Hindlimb muscle (tissue), 1 donor: ENCODE measurements at places on chromosomes 6 and 20.
A peak's percentile ranks its signal among the peaks of the same experiment; 100 is the strongest.

DNA sequence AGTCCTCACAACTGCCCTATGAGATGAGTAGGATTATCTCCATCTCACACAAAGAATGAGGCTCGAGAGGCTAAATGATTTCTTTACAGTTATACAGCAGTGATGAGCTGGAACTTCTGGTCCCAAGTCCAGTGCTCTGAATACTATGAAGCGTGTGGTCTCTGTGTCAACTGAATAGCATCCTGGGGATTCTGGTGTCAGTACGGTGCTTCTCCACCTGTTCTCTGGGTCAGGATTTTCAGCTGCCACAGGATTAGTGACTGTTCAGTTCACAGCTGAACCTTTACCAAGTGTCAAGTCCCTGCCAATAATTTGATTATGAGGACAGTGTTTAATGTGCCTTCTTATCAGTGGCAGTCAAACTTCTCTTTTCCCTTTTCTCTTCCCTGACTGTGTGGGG is 5.2 kb upstream of the MAFB start:
- DNase-seq = no peak

GRCh38 chr6:107576852-107577251 is 86.9 kb downstream of the SOBP start:
- DNase-seq = no peak

GRCh38 chr20:36435124-36435523 is 106.2 kb upstream of the MYL9 start:
- no peak for DNase-seq

DNA sequence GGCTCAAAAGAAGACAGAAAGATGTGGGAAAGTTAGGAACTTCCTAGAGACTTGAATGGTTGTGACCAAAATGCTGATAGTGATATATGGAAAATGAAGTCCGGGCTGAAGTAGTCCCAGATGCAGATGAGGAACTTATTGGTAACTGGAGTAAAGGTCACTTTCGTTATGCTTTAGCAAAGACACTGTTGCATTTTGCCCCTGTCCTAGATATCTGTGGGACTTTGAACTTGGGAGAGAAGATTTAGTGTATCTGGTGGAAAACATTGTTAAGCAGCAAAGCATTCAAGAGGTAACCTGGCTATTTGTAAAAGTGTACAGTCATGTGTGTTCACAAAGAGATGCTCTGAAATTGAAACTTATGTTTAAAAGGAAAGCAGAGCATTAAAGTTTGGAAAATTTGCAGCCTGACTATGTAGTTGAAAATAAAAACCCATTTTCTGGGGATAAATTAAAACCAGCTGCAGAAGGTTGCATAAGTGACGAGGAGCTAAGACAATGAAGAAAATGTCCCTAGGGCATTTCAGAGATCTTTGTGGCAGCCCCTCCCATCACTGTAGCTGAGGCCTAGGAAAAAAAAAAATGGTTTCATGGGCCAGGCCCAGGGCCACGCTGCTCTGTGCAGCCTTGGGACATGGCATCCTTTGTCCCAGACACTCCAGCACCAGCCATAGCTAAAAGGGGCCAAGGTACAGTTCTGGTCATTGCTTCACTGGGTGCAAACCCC is 1692.2 kb downstream of the HACE1 start:
- DNase-seq = no peak

DNA sequence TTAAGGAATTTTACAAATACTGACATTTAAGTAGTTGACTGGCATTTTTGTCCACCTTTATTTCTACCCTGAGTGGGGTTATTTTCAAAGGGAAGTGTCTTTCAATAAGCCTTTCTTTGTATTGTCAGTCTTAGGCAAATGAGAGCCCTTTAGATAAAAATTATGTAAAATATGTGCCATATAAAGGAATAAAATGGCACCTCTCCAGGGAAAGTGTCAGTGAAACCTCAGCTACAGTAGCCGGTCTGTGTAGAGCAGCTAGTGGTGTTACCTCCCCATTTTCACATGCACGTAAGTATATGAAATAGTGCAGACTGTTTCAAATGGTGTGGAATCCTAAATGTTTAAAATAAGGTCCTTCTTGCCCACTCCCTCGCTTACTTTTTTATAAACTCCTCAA is 5.0 kb downstream of the FAM217B start:
- no peak for DNase-seq

DNA sequence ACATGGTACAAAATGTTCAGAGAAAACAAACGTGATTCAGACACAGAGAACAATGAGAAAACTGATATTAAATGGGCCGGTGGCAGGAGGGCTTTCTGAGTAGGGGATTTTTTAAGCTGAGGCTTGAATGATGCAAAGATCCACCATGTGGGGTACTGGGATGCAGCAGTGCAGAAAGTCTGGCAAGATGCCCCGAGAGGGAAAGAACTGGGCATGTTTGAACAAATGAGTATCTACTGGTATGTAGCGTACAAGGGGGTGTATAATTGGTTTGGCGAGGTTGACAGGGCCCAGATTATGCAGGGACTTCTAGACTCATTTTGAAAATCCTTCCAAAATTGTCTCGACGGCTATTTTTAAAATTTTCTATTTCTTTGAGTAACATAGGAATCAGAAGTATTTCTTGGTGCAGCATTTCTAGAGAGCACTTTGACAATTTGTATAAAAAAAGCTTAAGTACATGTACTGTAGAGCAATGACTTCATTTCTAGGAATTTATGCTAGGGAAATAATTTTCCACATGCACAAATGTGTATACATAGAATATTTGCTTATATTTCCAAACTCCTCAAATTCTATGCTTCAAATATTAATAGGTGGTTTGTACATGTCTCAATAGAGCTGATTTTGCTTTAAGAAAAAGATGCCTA is 119.6 kb upstream of the DOK5 start:
- DNase-seq = no peak

- DNase-seq = no peak
Measured at GRCh38 chr6:28876710-28877109, 47.1 kb downstream of the TRIM27 start.

- DNase-seq = no peak
Measured at GRCh38 chr6:46755865-46756264, 9.1 kb downstream of the ANKRD66 start.

- no peak for DNase-seq
Measured at GRCh38 chr6:128696691-128697689, 176.6 kb upstream of the PTPRK start.

- peak; percentile 95 for DNase-seq
Measured at GRCh38 chr6:112289038-112289566, 34.7 kb upstream of the LAMA4 start.

DNA sequence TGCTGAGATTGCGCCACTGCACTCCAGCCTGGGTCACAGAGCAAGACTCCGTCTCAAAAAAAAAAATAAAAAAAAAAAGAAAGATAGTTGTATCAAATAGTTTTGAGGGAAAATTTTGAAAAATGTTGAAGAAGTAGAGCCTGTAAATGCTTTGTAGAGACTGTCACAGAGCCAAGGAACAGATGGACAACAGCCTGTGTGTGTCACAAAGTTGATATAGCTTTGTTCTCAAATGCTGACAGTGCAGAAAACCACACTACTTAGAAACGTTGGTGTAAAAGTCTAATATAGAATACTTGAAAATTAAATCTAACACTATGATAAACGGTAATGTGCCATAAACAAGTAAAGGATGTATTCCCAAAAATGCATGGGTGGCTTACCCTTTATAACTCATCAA is 25.4 kb downstream of the PTK7 start:
- no peak for DNase-seq

DNA sequence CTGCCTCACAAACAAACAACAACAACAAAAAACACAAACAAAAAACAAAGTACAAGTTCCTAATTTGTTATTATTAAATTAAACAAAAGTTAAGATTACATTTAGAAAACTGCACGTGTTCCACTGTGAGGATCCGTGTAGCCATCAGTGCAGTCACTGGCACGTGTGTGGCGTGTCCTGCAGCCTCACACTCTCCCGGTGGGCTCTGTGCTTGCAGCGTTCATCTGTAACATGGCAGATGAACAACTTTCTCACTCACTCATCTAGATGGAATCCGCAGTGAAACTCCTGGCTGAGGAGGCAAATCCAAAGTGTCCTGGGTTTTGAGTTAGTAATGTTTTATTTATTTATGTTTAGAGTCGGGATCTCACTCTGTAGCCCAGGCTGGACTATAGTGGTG is 12.9 kb upstream of the ADRM1 start:
- no peak for DNase-seq

- DNase-seq = no peak
Measured at GRCh38 chr20:1112908-1113307, 5.5 kb upstream of the PSMF1 start.

DNA sequence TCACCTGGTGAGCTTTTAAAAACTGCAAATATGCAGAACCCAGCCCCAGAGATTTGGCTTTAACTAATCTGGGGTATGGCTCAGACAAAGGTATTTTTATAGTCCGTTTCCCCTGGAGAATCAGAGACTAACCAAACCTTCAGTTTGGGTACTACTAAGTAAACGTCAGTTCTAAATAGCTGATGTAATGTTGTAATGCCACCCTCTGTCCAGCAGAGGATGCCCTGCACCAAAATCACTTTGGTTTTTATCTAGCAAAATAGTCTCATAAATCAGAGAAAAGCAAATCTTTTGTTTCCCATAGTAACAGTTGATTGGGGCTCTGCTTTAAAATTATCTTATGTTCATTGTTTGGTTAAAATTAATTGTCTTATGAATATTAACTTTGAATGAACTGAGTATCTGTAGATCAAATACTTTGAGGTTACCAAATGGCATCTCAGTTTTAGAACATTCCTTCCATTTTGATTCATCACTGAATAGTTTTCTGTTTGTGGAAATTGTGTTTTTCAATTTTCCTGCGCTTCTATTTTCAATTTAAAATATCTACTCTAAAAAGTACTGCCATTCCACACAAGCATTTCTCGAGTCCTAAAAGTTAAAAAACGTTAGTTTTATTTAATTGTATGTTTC is 278.3 kb upstream of the PLCB4 start:
- peak; percentile 38 for DNase-seq

- DNase-seq = peak; percentile 33
Measured at GRCh38 chr20:2210646-2211552, 84.9 kb upstream of the TGM3 start.

DNA sequence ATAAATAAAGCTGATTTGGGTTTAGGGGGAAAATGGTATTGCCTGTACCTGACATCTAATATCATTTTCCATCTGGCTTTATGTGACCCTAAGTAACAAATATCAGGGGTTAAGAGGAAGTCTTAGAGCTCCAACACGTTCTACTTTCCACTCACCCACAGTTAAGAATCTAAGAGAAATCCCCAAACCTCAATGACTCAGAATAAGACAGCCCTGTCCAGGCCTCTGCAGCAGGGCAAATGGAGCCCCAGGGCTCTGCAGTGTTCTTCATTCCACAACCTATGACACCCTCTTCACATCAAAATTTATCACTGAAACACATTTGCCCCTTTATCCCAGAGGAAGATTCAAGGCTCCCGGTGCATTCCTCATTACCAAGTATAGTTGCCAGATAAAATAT is 20.3 kb upstream of the TENT5A start:
- DNase-seq = no peak

GRCh38 chr20:14556206-14556605 is 218.8 kb upstream of the FLRT3 start:
- DNase-seq = no peak

- no peak for DNase-seq
Measured at GRCh38 chr6:131292145-131292938, 157.1 kb downstream of the AKAP7 start.

DNA sequence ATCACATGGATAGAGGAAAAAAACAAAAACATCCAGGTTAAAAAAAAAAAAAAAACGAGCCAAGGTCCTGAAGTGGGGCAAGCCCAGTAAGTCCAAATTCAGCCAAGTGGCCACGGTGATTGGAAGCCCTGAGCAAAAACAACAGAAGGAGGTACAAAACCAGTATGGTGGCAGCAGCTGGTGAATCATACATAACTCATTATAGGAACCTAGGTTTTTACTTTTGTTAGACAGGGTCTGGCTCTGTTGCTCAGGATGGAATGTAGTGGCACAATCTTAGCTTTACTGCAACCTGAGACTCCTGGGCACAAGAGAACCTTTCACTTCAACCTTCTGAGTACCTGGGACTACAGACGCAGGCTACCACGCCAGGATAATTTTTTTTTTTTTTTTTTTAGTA is 22.7 kb upstream of the MYB start:
- no peak for DNase-seq

GRCh38 chr6:126632271-126632670 is 292.4 kb downstream of the CENPW start:
- DNase-seq = no peak

DNA sequence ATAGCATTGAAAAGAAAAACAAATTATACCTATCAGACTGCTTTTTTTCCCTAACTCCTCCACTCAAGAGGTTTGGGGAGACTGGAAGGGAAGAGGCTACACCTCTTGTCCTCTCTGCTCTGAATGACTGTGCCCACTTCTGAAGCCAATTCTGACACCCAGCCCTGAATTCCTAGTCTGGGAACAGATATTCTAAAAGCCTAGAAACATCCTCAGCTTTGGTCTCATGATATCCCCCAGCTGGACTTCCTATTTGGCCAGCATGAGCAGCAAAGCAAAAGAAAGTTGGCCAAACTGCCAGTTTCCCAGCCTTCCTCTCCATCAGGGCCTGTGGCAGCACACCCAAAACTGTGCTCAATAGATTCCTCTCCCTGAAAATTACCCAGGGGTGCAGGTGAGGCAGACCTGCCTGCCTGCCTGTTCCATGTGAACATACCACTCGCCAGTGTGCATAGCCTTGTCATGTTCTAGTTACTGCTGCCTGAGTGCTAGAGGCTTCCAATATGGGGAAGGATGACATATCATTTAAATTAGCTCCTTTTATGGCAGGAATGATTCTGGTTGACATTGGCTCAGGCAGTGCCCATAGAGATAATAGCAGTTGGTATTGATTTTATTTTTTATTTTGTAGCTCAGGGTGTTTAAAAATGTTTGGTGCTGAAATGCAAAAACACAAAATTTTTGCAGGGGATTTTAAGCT is 152.1 kb upstream of the RIN2 start:
- DNase-seq = no peak

DNA sequence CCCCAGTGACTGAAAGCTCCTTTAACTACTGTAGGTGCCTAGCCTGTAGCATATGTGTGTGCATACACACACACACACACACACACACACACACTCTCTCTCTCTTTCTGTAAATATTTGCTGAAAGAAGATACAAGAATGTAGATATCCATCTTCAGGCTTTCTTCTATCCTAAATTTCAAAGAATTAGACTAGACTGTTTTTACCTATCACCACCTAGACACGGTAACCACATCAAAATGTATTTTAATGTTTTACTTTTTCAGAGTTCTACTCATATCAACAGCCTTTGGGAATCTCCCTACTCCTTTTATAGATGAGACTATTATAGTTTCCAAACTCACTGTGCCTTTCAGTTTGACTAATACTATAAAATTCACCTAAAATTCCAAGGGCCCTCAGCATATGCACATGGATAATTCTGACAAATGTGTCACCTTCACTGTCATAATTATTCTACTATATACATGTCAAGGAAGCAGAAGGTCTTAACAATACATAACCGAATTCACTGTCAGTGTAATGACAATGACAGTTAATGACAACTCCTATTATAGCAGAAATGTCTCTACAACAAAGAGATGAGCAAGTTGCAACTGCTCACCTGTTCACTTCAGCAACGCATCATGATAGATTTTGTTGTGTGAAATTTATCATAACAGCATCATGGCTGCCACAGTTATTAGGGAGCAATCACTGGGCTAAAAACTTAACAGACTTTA is 236.5 kb downstream of the GMPR start:
- no peak for DNase-seq

GRCh38 chr20:17438436-17439039 is 92.6 kb downstream of the BFSP1 start:
- DNase-seq = no peak
